Caudate nucleus (tissue), 63 donors: ENCODE measurements at places on chromosomes 4 and X.

- no peak for DNase-seq
Measured at GRCh38 chrX:51456246-51456645, 40.1 kb downstream of the NUDT11 start.

DNA sequence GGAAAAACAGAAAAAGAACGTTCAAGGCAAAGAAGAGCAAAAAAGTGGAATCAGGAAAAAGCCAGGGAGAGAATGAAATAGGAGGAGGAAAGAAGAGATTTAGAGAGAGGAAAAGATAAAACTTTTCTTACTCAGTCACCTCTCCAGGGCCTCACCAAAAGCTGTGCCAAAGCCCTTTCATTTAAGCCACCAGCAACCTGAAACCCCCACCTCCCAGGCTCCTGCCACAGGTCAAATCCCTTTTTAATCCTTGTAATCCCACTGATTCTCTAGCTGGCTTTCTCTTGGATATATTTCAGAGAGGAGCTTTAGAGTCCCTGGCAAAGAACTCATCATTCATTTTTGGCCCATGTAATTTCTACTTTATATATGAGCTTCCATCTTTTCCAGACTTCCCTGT is 25.7 kb upstream of the XIAP start:
- no peak for DNase-seq

GRCh38 chr4:187632260-187632995 is 363.1 kb upstream of the ZFP42 start:
- no peak for DNase-seq

GRCh38 chr4:12724510-12724909 is 759.6 kb downstream of the RAB28 start:
- DNase-seq = no peak

DNA sequence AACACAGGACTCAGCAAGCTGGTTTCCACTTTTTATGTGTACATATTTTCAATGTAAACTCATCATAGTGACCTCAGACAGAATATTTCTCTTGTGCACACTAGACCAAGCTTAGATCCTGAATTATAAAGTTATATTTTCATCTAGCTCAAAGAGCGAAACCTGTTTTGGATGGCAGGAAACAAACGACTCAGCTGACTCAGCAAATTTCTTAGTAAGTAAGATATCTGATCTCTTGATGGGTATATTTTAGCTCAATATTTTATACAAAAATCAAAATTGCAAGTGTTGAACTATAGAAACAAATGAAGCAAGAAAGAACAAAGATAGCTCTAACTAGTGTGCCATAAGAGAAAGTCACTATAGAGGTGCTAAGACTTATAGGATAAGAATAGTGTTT is 1114.5 kb downstream of the STPG2 start:
- no peak for DNase-seq

- no peak for DNase-seq
Measured at GRCh38 chr4:127648061-127648460, 15.3 kb downstream of the INTU start.

DNA sequence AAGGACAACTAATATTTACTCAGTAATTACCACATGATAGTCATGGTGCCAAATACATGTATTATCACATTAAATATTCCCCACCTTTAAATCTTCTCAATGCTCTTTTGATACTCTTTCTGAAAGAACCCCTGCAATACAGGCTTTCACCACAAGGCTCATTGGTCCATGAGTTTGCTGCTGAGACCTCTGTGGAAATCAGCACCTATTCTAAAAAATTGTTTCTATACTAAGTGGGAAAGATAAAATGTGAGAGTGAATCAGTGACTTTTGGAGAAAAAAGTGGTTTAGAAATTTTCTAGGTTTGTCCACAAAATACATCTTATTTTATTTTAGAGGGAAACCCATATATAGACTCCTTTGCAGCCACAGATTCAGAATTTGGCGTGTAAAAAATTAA is 257.3 kb downstream of the ZIC3 start:
- no peak for DNase-seq

DNA sequence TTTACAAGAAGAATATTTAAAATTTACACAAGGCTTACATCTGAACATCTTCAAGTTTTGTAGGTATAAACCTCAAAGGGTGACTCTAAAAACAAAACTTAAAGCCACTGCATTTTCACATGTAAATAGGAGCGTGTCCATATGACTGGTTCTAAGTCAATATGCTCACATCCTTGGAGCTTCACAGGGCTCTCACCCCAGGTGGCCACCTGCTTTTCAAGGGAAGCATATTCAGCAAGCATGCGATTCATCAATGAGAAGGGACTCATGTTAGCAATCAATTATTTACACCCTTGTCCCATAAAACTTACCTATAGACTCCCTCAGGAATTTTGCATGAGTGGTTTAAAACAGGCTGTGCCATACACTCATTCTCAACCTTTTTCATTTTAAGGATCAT is 17.8 kb upstream of the KLHL34 start:
- no peak for DNase-seq

GRCh38 chrX:154019633-154020528 is at the start of gene IRAK1:
Gene IRAK1, minus strand, starts transcription at chrX:154019902. Its CDS starts 90 bp downstream, at chrX:154019812.
- peak; percentile 19 for DNase-seq

GRCh38 chrX:151552743-151553142 is 10.7 kb upstream of the PASD1 start:
- DNase-seq = no peak

DNA sequence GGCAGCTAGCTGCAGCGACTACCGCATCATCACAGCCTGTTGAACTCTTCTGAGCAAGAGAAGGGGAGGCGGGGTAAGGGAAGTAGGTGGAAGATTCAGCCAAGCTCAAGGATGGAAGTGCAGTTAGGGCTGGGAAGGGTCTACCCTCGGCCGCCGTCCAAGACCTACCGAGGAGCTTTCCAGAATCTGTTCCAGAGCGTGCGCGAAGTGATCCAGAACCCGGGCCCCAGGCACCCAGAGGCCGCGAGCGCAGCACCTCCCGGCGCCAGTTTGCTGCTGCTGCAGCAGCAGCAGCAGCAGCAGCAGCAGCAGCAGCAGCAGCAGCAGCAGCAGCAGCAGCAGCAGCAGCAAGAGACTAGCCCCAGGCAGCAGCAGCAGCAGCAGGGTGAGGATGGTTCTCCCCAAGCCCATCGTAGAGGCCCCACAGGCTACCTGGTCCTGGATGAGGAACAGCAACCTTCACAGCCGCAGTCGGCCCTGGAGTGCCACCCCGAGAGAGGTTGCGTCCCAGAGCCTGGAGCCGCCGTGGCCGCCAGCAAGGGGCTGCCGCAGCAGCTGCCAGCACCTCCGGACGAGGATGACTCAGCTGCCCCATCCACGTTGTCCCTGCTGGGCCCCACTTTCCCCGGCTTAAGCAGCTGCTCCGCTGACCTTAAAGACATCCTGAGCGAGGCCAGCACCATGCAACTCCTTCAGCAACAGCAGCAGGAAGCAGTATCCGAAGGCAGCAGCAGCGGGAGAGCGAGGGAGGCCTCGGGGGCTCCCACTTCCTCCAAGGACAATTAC is 1.4 kb downstream of the AR start:
- DNase-seq = no peak

GRCh38 chr4:123547216-123548165 is 150.9 kb downstream of the SPRY1 start:
- DNase-seq = no peak

DNA sequence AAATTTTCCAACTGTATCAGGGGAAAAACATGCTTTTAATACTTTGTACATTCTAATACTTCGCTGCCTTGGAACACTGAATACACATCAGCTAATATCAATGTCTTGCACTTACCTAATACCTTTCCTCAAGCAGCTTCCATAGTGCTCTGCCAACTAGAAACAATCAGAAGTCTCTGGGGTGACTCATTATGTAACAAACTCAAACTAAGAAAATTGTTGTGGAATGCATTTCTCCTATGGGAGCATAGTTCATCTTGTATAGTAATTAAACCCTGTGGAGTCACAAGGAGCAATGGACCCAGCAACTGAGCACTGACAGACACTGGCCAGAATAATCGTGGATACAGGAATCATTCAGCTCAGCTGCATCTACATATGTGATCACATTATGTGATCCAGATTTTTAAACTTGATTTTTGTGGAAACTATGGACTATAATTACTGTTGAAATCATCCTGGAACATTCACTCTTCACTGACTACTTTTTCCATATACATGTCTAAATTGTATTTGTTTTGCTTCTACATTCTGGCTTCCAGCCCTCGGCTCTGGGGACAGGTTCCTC is 496.9 kb downstream of the TMA16 start:
- DNase-seq = no peak

- DNase-seq = no peak
Measured at GRCh38 chrX:103783971-103784370, 7.3 kb downstream of the PLP1 start.

DNA sequence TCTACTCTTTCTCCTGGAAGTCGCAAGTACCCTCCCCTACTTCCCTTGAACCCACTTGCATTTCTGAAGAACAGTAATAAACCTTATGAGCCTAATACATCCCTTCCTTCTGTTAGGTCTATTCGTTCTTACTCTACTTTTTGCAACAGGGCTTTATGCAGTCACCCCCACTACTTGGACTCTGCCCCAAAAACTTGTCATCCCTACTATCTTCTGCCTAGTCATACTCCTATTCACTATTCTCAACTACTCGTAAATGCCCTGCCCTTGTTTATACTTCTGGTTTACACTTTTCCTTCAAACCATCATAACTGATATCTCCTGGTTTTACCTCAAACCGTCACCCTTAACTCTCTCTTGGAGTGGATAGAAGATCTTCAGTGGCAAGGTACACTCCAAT is 55.2 kb upstream of the SLIT2 start:
- no peak for DNase-seq

DNA sequence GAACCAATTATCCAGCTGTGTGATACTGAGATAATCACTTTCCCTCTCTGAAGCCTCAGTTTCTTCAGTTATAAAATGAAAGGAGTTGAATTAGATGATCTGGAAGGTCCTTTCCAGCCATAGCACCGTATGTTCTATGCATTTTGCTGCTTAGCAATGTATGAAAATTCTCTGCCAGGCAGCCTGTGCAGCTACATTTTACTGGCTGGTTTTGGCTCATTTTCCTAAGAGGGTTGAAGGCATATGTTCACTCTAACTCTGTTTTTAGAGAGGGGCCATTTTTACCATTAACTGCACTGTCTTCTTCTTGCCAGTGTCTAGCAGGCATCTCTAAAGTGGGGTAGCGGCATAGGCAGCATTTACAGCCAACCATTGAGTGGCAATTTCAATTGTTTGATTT is 26.1 kb downstream of the TRPC5 start:
- no peak for DNase-seq

DNA sequence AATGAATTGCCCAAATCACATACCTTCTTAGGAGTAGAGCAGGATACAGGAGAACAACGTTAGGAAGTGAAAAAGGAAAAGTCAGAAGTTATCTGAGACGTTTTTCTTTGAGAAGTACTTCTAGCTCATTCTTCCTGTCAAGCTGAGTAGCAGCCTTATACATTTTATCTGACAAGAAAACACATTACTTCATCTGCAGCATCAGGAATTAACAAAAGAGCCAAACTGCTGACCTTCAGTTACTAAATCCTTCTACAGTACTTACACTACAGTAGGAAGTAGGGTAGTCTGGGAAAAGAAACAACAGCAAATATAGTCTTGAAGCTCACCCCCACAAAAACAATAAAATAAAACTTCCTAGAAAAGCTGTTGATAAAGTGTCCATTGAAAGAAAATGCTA is 57.0 kb downstream of the ATP11C start:
- no peak for DNase-seq

GRCh38 chr4:2837904-2838496 is 5.6 kb upstream of the ADD1 start:
- peak; percentile 14 for DNase-seq

DNA sequence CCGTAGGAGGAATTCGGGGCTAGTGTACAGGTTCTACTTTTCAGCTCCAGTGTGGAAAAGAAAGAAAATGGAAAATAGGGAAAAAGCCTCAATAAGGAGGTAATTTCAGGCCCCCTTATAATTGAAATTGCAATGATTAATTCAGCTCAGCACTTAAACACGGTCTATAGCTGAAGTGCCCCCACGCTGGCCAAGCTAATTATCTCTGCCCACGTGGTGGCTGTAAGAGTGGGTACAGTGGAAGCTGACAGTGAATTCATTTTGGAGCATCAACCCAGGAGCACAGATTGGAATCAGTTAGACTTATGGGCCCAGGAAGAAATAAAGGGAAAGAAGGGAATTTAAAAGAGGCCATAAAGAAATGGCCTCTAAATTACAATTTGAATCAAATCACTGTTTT is 631.1 kb upstream of the CPEB2 start:
- no peak for DNase-seq

GRCh38 chr4:119142833-119143232 is 7.2 kb downstream of the MYOZ2 start:
- DNase-seq = no peak
